ENCODE measurements at places on chromosomes 12 and 14.

DNA sequence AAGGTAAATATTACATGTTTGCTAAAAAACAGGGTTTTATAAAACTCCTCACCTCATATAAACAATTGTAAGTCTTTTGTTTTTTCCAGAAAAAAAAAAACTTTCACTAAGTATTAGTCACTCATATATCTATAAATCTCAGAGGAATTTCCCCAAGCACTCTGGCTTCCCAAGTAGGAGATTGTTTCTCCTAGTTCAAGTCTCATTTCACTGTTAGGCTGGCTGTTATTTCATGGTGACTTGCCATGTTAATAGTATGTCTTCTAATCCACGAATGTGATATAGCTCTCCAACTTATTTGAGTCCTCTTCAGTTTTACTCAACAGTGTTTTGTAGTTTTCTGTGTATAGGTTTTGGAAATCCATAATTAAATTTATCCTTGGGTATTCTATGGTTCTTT lies 61.6 kb downstream of the CAPZA3 start:
- DNase-seq, result no peak

GRCh38 chr12:20404576-20405346 lies 36.4 kb downstream of the PDE3A start:
- DNase-seq, result no peak

DNA sequence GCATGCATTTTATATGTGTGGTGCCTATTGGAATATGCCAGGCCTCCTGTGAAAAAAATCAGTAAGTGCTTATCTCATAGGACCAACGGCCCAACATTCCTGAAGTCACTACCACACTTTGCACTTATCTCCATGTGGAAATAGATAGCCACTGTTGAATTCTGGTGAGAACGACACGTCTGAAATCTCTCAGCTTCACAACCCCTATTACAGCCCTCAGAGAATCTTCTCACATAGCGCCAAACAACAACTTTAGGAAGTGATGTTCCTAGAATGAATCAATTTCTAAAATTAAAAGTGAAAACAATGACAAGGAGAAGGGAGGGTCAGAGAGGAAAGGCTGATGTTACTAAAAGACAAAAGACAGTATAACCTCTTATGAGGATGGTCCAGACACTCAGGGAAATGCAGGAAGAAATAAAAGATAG lies 270.8 kb upstream of the BTG1 start:
- no peak for DNase-seq

DNA sequence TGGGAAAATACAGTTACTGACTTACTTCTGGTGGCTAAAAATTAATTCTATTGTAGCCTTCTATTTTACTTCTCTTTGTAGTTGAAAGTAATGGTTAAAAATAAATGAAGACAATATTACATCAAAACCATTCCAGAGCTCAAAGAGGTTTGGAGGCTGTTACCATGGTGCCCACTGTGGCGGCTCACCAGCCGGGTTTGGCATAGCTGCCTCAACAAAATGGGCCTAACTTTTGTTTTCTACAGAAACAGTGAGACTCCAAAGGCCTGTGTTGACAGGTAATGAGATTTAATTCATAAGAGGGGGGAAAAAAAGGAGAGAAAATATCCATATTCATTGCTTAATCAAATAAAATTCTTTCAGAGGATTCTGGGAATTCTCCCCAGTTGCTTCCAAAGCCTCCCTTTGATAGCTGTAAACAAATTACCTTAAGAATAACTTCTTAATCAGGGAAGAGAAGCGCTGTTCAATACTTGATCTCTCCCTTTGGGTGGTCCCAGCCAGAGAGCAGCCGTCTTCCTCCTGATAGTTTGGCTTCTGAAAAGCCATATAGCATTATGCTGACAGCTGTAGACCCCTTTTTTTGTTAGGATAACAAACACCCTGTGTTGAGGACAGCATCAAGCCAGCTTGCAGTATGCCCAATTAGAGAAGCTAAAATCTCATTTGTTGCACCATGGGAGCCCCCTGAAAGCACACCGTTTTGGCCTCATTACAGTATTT lies 266.8 kb downstream of the NEDD1 start:
- DNase-seq, result no peak

- DNase-seq, result no peak
These were observed 162.4 kb downstream of the KICS2 start for GRCh38 chr12:64059685-64060084.

DNA sequence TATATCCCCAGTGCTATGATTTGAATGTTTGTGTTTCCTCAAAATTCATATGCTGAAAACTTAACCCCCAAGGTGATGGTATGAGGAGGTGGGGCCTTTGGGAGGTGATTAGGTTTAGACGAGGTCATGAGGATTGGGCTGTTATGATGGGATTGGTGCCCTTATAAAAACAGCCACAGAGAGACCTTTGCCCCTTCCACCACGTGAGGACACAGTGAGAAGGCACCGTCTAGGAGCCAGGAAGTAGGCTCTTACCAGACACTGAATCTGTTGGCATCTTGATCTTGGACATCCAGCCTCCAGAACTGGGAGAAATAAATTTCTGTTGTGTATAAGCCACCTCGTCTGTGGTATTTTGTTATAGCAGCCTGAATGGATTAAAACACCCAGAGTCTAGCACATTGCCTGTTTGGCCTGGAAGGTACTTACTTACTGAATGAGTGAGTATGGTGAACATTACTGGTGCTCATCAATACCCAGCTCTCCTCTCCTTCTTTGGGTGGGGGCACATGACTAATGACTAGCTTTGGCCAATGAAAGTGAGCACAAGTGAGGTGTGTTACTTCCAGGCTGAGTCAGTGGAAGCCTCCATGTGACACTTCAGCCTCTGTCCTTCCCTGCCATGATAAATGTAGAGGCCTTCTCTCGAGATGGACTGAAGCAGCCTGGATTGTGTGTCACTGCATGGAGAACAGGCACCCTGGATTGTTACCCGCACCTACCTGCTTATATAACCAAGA lies 72.4 kb upstream of the CHST11 start:
- no peak for DNase-seq

GRCh38 chr12:24979329-24979728 lies 30.4 kb upstream of the BCAT1 start:
- DNase-seq, result no peak

DNA sequence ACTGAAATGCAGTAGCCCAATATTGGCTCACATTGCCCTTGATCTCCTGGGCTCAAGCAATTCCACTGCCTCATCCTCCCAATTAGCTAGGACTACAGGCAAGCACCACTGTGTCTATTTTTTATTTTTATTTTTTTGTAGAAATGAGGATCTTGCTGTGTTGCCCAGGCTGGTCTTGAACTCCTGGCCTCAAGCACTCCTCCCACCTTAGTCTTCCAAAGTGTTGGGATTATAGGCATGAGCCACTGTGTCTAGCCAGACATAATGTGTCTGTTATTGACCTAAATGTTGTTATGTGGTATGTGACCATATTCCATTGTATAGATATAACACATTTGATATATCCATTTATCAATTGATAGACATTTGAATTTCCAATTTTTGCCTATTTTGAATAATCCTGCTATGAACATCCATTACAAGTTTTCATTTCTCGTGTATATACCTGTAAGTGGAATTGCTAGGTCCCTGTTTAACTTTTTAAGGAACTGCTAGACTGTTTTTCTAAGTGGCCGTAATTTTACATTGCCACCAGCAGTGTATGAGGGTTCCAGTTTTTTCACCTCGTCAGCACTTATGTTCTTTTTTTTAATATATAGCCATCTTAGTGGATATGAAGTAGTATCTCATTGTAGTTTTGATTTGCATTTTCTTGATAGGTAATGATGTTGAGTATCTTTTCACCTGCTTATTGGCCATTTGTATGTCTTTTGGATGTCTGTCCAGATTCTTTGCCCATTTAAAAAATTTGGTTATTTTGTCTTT lies 9.4 kb downstream of the USP15 start:
- no peak for DNase-seq

DNA sequence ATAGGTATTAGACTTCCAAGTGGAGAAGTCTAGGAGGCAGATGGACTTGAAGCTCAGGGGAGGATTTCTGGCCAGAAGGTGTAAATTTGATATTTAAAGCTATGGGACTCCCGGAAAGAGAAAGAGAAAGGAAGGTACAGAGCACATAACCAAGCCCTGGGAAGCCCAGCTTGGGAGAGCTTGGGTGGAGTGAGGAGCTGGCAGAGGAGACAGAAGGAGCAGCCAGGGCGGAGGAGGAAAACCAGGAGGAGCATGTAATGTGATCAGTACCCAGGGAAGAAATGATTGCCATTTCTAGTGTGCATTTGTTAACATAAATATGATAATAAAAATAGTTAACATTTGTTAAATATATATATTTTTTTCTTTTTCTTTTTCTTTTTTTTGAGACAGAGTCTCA lies 67.4 kb downstream of the KICS2 start:
- no peak for DNase-seq

- no peak for DNase-seq
These were observed 40.3 kb downstream of the SOCS2 start for GRCh38 chr12:93612776-93613175.

- DNase-seq, result no peak
These were observed 74.9 kb downstream of the NOVA1 start for GRCh38 chr14:26522967-26523366.

DNA sequence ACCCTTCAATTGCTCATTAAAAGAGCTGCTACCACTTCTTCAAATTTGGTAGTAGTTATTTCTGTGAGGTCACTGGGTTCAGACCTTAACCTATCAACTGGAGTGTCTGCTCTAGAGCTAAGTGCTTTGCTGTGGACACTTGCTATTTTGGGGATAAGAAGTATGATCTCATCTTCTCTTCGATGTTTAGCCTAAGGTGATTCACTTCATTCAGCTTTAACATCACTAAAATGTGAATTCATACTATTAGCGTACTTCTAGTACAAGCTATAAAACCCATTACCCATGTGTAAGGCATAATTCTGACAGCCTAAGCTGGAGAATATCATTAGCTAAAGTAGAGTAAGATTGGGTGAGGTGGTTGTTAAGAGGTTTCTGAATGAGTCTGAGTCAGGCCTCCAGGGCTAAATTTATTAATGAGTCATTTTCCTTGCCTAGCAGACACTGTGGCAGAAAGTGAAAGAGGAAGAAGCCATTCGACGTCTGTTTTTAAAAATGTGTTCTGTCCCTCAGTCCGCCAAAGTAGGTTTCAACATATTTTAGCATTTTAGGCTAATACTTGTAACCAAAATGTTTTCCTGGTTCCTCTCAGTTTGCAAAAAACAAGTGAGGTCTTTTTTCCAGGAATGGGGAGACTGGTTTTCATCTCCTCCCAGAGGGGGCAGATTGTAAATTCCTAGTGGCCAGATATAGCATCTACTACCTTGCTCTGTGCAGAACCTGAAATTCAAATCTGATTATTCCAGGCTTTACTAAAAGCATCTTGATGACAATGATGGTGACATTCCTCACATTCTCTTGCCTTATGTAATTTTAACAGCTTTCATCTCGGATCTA lies 103.6 kb downstream of the SSPN start:
- no peak for DNase-seq

Measured in stimulated activated CD8-positive, alpha-beta memory T cell treated with anti-CD3 and anti-CD28 coated beads, Interleukin-4, amount 100 ng/mL, for 4 hours (primary cell).